Right ventricle myocardium superior (tissue), 1 donor: ENCODE measurements at places on chromosomes 2 and 18. TPM values are rescaled to one million over a fixed set of nuclear protein-coding genes. Genes with fewer than 3 reads are reported as not detected.

DNA sequence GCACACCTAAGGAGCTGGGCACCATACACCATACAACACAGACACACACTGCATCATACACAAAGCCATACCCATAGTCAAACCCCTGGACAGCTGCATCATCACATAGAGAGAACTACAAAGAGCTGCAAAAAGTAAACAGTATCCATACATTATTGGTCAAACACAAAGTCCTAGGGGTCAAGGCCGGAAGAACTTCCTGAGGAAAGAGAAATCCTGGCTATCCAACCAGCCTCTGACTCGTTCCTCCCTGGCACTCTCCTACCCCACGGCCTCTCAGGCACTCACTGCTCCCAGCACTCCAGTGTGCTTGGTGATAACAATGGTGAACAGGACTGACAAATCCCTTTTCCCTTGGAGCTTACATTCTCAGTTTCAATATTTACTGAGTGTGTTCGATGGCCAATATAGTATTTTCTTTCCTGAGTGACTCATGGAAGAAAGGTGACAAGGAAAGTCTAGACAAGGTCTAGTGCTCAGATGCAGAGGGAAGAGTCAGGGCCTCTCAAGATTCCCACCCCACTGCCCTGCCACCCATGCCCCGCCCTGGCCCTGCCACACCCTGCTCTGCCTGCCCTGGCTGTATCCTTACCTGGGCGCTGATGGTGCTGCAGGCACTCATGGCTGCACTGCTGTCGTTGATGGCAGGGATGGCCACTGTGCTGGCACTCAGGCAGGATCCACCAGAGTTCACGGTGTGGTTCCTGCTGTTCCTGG is 3.4 kb downstream of the CFAP65 start:
- no peak for DNase-seq

Gene KCNF1
- total RNA-seq: not detected

- DNase-seq: no peak
Observed at GRCh38 chr2:25257032-25257552, 84.6 kb downstream of the DNMT3A start.

DNA sequence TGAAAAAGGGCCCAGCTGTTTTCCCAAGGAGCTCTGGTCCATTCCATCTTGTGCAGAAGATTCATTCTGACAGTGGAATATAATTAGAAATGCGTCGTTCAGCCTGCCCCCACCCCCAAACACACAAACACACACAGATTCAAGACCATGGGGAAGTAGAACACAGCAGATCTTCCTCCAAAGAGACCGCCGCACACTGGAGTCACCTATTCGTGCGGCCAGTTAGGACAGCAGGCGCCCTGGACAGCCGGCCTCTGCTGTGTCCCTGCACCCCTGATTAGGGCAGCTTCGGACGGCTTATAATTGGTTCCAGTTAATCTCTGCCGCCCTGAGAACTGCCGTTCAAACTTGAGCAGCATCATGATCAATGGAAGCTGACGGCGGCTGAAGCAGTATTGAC is 116.0 kb downstream of the GBX2 start:
- DNase-seq: no peak

Gene STAMBP
- 27.7 TPM for total RNA-seq

DNA sequence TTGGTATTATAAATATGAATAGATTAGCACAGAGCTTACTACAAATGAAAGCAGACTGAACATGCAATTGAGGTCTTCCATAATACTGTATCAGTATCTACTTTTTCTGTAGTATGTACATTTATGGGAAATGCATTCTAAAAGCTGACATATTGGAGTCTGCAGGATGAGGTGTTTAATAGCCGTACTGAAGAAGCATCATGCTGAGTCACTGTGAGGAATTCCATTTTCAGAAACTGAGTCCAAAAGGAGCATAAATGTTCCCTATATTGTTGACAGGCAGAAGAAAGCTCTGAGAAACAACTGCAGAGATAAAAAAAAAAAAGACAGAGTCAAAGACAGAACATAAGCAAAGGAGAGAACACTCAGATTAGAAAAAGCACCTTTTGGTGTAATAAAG is 366.7 kb upstream of the SPHKAP start:
- DNase-seq: no peak

Gene IL1F10
- total RNA-seq: not detected

GRCh38 chr2:215920244-215921100 is 92.9 kb downstream of the MREG start:
- DNase-seq: peak; percentile 67

DNA sequence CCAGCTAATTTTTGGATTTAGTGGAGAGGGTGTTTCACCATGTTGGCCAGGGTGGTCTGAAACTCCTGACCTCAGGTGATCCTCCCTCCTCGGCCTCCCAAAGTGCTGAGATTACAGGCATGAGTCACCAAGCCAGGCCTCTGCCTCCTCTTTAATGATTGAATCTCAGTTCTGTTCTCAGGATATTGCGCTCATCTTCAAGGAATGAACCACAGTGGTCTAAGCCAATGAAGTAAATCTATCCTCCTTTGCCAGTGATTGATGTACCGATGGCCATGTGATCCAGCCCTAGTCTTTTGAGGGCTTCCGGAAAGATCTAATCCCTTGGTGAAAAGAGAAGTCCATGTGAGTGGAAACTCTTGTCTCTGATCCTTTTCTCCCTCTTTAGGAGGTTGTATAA is 48.6 kb downstream of the POLE4 start:
- no peak for DNase-seq

DNA sequence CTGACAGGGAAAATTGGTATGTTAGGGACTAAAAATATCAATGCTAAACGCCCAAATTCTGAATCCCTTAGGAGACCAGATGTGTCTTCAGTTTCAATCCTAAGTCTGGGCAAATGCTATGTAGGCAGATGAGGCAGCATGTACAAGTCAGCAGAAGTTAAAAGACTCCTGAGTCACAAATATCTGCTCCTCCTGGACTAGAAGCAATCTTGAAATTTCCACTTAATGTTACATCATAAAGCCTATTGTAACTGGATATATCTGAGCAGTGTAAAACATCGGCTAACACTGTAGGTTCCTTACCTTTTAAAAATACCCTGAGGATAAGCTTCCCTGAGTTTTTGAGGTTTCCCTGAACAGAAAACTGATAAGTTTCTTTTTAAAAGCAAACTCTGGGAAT is 1087.6 kb upstream of the PIK3C3 start:
- DNase-seq: no peak

GRCh38 chr2:204114295-204115136 is 178.0 kb downstream of the ICOS start:
- DNase-seq: no peak

DNA sequence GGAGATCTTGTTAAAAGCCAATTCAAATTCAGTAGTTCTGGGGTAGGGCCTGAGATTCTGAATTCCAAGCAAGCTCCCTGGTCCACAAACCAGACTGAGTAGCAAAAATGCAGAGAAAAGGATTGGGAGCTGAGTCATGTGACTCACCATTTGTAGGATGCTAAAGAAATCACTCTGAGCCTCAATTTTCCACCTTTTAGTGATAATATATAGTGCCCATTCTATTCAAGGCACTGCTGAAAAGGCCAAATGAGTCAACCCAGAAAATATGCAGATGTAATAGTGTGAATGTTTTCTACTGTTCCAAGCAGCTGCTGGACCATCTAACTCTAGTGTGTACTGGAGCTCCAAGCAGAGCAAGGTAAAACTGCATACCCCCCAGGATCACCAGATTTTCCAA is 47.2 kb downstream of the SLC14A2 start:
- no peak for DNase-seq

Gene CNGA3
- total RNA-seq: not detected

Gene RUFY4
- total RNA-seq: not detected

- no peak for DNase-seq
Observed at GRCh38 chr2:45339253-45339652, 271.8 kb downstream of the SRBD1 start.

DNA sequence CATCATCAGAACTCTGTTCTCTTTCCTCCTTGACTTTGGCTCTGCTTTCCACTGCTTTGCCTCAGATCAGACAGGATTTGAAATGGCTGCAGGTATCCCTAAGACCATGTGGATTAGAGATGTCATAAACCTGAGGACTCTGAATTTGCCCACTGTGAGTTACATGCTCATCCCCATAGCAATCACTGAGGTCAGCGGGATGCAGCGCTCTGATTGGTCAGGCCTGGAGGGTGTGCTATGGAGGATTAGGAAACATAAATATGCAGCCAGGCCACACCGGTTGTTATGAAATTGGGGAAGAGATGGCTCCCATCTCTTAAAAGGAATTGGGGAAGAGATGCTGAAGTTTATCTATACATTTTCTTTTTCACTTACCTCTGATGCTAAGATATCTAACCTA is 73.7 kb upstream of the DNAJC10 start:
- DNase-seq: peak; percentile 70

Gene CRYGD
- total RNA-seq: not detected

Gene SIGLEC15
- total RNA-seq: not detected

- DNase-seq: peak; percentile 67
Observed at GRCh38 chr2:131154071-131154531, 49.0 kb downstream of the PLEKHB2 start.

Gene SNORC
- total RNA-seq: 0.70 TPM

Gene OTOS
- total RNA-seq: not detected
